ENCODE measurements at places on chromosomes 7 and 10.

DNA sequence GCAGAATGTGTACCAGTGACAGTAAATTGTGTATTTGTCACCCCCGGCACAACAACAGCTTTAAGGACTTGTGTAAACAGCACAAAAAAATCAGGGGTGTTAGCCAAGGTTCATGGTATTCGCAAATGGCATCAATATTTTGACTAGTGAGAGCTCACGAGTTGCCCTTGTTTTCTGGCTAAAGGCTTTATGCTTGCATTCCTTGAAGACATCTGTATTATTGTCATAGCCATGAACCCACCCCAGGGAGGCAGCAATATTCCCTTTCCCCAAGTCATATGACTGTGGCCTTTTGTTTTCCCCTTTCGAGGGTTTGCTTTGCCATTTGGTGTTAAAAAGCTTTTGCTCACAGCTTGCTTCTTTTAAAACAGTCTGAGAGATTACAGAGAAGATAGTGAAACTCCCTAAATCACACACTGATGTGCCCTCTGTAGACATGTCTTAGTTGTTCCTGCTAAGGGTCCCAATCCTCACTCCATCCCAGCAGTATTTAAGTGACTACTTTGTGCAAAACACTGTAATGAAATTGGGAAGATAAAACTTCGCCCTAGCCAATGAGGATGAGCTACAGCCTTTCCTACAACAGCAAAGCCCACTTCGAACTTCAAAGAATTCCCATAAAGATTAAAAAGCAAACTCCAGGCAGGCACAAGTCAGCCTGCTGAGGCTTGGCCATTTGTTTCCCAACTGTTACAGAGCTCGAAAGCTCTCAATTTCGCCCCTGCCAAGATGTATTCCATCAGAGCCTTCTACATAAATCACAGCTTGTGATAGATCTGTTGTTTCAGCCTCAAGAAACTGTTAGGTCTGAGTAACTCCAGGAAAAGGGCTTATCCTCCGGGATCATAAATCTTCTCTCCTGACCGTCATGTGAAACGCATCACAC, 172.3 kb downstream of the ADAM12 start:
- DNase-seq, result no peak

- no peak for DNase-seq
These were observed 344.6 kb downstream of the TYW1 start for GRCh38 chr7:67341153-67341768.

GRCh38 chr7:11548532-11548931, 283.5 kb downstream of the THSD7A start:
- DNase-seq, result no peak

- no peak for DNase-seq
These were observed 37.4 kb downstream of the SEMA3A start for GRCh38 chr7:84157171-84157570.

DNA sequence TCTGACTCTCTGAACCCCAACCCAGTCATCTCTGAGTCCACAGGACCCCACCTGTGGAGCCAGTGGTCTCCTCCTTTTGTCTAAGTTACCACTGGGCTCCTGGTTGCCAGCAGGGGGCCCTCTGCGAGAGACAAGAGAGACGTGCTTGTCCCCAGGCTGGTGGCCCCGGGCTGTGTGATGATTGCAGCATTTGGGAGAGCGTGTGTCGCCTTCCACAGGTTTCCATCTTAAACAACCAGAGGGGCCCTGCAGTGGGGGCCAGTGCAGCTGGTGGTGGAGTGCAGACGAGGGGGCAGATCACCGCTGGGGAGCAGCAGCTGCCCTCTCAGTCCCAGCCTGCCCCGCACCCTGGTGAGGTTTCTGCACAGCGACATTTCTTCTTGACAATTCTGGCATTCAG, 122.4 kb upstream of the PPP2R2D start:
- DNase-seq, result no peak

DNA sequence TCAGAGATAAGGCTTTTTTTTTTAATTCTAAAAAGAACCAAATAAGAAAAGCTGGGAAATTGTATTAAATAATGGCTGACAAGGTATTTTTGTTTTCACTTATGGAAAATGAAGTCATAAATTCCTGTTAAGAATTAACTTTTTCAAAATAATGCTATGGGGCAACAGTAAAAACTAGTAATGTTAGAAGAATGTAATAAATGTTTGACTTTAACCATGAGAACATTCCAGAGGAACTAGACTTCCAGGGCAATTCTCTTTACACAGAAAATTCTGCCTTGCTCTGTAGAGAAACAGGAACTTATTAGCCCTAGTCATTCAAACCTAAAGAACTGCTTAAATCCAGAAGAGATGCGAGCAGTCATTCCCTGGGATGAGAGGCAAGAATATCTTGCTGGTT, 571.1 kb downstream of the IPMK start:
- DNase-seq, result no peak

DNA sequence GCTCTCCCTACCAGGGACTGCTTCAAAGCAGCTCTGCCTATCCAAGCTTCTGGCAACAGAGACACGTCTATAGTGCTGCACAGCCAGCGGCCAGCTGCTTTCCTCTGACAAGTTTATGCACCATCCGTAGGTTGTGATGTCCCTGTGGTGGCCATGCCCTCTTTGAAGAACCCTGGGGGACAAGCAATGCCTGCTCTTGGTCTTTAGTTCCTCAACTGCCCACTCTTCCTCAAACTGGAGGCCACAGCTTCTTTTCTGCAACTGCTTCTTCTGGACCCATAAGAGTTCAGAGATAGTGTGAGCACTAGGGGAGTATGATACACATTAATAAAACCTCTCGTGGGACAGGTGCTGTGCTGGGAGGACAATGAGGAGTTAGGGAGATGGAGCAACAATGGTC, 164.9 kb downstream of the ELMO1 start:
- DNase-seq, result no peak

GRCh38 chr7:47414342-47415317, 167.3 kb downstream of the TNS3 start:
- DNase-seq, result no peak

GRCh38 chr10:92822964-92823363, 25.4 kb upstream of the EXOC6 start:
- DNase-seq, result no peak

GRCh38 chr10:119784340-119785067, 58.7 kb downstream of the INPP5F start:
- peak; percentile 50 for DNase-seq

DNA sequence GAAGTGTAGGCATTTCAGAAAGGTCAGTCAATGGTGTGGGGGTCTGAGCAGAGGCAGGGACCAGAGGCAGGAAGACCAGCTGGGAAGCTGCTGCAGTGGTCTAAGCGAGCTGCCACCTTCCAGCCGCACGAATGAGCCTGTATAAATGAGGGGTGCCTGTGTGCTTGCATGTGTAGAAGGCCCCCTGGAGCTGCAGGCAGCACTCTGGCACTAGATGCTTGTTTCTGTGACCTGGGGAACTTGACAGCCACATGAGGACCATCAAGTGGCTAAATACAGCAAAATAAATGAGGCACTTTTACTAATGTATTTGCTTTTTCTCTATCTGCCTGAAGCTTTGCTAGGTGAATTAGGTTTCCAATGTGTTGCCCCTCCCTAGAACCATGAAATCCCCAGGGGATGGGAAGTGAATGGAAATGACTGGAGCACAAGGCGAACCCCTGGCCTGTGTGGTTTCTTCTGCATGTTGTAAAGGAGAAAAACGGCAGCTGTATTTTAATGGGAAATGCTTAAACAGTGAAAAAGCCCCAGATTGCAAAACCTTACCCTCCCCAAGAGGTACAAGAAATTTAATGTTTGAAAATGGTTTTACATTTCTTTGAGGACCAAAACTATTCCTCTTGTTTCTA, 57.7 kb downstream of the PYROXD2 start:
- DNase-seq, result no peak

- peak; percentile 56 for DNase-seq
These were observed 16.1 kb downstream of the OGDH start for GRCh38 chr7:44622342-44623151.

- no peak for DNase-seq
These were observed 925.1 kb upstream of the CELF2 start for GRCh38 chr10:10092581-10092980.

DNA sequence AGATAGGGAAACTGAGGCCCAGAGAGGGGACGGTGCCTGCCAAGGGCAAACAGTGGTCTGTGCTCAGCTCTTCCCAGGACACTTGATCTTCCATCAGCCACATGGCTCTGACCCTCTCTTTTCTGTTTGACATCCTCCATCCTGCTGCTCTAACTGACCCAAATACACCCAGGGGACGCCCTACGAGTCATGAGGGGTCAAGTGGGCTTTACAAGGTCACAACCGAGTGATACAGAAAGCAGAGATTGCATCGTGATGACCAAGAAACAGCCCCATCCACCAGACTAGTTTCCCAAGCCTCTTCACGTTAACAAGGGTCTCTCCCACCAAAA, 131.2 kb upstream of the UNC5B start:
- DNase-seq, result no peak

DNA sequence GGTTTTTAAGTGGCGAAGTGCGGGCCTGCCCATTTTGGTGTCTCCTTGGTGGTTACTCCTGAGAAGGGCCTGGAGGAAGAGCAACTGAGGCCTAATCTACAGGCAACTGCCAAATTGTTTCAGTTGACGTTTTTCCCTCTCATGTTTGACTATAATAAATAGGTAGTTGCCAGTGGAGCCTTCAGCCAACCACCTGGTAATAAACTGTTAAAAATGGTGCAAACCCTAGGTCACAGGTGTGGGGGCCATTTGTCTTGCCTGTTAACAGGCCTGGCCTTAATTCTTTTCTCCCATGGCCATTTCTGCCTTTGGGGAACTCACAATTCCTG, 3.7 kb downstream of the IKZF1 start:
- no peak for DNase-seq

- DNase-seq, result no peak
These were observed 6.5 kb upstream of the RET start for GRCh38 chr10:43070121-43071085.

- DNase-seq, result no peak
These were observed 6.5 kb downstream of the SVIL start for GRCh38 chr10:29628311-29628710.

DNA sequence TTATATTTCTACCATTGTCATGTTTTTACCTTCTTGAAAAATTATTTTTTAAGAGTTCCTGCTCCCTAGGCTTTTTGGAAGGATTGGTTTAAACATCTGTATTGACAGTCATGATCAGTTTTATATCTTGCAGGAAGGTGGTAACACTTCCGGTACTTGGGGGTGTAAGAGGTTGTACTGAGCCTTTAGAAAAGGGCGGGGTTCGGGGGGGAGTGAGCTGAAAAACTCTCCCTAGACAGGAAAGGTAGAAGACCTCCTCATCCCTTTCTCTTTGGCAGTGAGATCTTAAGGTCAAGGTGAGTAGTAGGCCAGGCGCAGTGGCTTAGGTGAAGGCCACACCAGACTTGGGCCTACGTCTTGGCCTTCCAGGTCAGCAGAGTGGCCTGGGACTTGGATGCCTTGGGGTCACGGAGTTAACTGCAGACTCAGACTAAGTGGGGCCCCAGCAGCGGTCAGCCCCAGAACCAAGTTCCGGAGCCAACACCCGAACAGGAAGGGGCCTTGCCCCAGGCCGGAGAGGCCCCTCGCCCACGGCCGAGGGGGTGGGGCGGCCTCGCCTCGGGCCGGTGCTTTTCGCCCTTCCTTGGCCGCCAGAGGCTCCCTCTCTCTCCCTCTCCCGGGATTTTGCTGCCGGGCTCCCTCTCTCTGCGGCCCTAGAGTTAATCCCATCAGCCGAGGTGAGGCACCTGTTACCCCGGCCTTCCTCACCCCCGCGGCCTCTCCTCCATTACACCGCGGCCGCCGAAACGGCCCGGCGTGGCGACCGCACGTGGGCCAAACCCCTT, at the start of gene PPP1R9A:
PPP1R9A (plus strand) TSS at position 569 of the 785 bp plus-strand sequence. CDS start 2,520 bp downstream, outside the sequence.
- DNase-seq, result peak; percentile 51

DNA sequence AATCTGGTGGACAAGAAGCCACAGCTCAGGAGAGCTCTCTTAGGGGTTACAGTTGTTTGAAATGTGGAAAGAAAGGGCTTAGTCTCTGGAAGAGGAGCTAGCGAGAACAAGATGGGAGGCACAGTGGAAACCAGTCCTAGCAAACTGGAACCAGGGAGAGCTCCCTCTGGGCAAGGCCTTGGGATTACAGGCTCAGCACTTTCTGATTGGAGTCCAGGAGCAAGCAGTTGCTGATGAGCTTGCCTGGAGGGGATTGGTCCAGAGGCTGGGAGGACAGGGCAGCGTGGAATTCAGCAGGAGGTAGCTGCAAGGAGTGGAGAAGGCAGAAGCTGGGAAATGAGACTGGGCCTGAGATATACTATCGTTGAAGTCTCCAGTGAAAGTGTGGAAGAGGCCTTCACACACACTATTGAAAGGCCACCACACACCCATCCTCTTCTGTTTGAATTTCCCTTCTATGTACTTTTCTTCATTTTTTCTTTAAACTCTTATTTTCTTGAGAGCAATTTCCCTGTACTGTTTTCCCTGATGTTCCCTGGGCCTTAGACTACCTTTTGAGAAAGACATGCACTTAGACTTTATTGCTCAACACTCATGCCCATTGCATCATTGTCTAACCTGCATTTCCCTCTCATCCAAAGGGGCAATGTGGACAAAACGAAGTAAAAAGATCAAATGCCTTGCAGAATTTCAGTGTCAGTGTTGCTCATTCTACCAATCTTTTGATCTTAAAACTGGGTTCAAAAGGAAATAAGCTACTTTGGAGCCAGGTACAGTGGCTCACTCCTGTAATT, 57.8 kb upstream of the LANCL2 start:
- peak; percentile 24 for DNase-seq

DNA sequence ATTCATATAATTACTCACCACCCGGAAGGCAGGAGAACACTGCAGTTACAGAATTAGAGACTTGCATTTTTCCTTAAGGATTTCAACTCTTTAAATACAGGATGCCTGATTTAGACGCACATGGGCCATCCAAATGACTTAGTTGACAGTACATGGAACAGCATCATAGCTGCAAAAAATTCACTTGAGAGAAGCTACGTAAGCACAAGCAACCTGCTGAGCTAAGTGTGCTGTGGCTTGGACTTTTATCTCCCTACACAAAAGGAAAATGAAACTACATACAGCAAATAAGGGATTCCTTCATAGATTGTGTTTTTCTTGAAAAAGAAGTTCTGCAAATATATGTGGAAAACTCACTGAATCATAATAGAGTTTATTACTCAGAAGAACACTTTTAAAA, 152.6 kb downstream of the POU6F2 start:
- DNase-seq, result peak; percentile 37

GRCh38 chr10:58806970-58807628, 294.4 kb downstream of the BICC1 start:
- peak; percentile 15 for DNase-seq

- no peak for DNase-seq
These were observed 719.1 kb downstream of the PCDH15 start for GRCh38 chr10:54081950-54082349.

- DNase-seq, result no peak
These were observed 23.4 kb downstream of the JAZF1 start for GRCh38 chr7:28157076-28157745.

GRCh38 chr10:10930979-10931743, 86.5 kb upstream of the CELF2 start:
- no peak for DNase-seq

GRCh38 chr7:121410829-121411596, 14.9 kb upstream of the FAM3C start:
- no peak for DNase-seq

DNA sequence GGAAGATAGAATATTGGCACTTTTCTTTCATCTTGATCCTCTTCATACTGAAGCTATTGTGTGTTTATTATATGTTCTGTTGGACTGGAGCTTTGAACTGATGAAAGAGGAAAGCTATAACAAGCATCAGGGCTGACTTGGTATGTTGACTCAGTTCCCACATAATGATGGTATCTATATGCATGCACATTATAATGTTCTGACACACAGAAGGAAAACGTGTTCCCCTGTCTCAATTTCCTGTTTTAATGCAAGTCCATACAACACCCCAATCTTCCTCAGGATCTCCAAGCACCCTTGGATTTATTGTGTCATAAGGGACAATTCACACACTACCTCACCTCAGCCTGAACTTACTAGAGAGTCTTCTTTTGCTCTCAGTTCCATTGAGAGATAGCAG, 8.3 kb upstream of the WASL start:
- DNase-seq, result no peak
